ENCODE measurements at places on chromosomes 1 and 21. TPM values are rescaled to one million over a fixed set of nuclear protein-coding genes. Genes with fewer than 3 reads are reported as not detected.

DNA sequence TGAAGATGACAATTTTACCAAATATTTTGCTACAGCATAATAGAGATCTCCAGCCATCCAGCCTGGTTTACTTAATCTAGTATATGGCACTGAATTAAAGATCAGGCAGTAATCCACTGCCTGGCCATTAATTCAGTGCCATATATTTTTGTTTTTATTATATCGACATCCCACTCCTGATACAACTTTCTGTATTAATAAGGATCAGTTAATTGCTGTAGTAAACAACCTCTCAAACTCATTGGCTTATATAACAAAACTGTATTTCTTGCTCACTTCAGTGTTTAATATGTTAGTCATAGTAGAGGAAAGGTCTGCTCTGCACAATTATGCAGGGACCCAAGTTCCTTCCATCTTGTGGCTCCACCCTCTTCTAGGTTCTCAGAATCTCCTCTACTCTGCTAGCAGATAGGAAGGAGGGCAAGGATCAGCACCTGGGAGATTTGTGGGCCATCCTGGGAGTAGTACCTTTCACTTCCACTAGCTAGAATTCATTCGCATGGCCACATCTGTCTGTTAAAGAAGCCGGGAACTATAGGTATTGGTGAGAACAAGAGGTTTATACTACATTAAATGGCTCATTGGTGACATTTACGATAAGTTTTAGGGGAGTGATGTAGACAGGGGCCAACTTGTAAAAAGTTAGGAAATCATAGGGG, 3.6 kb upstream of the ZDHHC18 start:
- DNase-seq = no peak

GRCh38 chr1:40802078-40802741, 18.6 kb downstream of the KCNQ4 start:
- peak; percentile 16 for DNase-seq

Gene CCT8
- 114 TPM for total RNA-seq

DNA sequence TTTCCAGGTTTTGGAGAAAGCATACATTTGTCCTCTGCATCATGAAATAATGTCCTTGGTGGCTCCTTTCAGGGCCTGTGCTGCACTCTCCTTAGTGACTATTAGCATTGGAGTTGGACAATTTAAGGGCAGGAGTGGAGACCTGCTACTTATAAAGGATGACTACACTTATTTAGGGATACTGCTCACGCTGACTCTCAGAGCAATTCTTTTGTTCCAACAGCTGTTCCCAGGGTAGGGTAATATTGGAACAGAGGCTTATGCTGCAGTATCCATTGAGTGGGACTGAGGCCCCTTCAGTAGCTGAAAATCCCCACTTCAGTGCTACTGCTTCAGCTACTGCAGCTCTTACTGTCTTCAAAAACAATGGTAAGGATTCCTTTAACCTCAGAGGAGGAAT, 84.6 kb downstream of the GPR88 start:
- DNase-seq = no peak

DNA sequence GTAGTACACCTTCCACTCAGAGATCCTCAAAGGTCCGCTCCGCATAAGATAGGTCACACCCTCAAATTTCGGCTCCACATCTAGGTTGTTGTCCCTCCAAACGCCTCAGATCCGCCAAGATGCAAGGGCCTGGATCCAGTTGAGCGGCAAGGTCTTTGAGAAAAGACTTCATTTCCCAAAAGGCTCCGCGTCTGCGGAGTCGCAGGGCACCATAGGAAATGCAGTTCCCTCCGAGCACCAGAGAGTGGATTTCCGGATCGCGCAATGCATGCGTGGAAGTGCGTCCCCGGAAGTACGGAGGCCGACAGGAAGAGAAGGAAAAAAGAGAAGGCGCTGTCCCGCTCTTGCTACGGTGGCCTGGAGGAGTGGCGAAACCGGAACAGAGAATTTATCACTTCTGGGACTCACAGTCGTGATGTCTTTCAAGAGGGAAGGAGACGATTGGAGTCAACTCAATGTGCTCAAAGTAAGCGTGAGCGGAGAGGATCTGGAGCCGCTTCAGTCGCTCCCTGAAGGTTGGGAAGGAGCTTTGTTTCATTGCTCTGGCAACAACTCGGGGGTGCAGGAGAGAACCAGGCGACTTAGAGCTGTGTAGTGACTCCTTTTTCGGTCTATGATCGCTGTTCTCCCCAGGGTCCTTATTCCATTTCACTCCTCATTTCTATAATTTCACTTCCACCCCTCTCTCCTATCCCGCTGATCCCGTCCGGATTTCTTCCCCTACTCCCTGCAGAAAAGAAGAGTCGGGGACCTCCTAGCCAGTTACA, at the start of the genes LYSMD1 and SCNM1:
Gene LYSMD1 (minus strand): TSS at position 165 of the 767 bp plus-strand sequence. CDS start 644 bp downstream, outside the sequence.
Gene SCNM1 (plus strand): TSS at position 407 of the 767 bp plus-strand sequence. CDS start 9 bp downstream, at position 416.
- peak; percentile 99 for DNase-seq

Measured in skin of body (tissue), 3 donors.